EL (cell line): ENCODE measurements at places on chromosomes 12 and 14.

DNA sequence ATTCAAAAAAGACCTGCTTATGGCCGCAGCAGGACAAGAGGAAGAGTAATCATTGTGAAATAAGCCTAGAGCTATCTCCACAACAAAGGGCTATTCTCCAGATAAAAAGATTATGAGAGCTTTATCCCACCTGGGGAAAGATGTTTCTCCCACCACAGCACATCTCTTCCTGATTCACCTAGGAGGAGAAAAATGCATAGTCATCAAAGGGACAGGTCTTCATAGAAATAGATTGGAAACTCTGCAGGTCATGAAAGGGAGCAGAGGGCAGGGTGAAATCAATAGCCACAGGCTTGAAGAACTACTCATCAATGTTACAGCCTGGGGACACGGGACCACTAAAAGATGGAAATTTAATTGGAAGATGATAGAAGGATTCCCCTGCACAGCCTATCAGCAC, 453.8 kb upstream of the TMEM132C start:
- no peak for DNase-seq

DNA sequence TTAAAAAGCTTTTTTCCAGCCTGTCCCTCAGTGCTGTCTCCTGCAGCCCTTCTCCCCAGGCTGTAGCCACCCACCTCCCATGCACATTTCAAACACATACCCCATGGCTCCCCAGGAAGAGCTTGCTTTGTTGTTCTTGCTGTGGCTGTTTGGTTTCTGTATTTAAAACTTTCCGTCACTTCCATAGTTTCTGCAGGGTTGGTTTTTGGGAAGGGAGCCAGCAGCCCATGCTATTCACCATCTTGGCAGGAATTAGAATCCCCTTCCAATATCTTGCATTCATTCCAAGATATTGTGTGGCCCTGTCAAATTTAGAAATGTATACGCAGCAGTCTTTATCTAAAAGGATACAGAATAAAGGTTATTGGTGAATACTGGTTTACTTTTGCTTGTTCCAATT, 29.6 kb downstream of the CFAP251 start:
- DNase-seq, result no peak

GRCh38 chr14:95516554-95517181, at the start of gene SYNE3:
Gene SYNE3 (minus strand): TSS chr14:95516650. CDS start chr14:95475821, 40,829 bp downstream.
- peak; percentile 56 for DNase-seq

- no peak for DNase-seq
Observed at GRCh38 chr12:42235426-42235825, 2.6 kb downstream of the YAF2 start.

- no peak for DNase-seq
Observed at GRCh38 chr12:39852346-39852745, 232.7 kb upstream of the ABCD2 start.

- DNase-seq, result no peak
Observed at GRCh38 chr12:62808166-62808879, 126.6 kb downstream of the PPM1H start.

DNA sequence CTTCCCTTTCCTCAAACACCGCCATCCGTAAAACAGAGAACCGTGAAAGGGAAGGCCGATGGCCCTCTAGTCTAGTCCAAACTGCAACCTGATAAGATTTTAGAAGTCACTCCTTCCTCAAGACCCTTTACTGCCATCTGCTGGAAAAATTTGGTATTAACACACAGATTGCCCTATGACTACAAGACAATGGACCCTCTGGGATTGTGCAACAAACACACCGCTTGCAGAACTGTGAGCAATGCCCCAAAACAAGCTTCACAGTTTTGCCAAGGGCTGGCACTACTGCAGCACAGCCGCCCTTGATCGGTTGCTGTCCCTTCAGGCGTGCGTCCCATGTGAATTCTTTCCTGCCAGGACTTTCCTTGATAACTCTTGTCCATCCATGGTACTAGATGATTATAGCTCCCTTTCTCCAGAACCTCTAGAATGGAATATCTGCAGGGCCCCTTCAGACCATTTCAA, 23.1 kb downstream of the LLPH start:
- peak; percentile 94 for DNase-seq

DNA sequence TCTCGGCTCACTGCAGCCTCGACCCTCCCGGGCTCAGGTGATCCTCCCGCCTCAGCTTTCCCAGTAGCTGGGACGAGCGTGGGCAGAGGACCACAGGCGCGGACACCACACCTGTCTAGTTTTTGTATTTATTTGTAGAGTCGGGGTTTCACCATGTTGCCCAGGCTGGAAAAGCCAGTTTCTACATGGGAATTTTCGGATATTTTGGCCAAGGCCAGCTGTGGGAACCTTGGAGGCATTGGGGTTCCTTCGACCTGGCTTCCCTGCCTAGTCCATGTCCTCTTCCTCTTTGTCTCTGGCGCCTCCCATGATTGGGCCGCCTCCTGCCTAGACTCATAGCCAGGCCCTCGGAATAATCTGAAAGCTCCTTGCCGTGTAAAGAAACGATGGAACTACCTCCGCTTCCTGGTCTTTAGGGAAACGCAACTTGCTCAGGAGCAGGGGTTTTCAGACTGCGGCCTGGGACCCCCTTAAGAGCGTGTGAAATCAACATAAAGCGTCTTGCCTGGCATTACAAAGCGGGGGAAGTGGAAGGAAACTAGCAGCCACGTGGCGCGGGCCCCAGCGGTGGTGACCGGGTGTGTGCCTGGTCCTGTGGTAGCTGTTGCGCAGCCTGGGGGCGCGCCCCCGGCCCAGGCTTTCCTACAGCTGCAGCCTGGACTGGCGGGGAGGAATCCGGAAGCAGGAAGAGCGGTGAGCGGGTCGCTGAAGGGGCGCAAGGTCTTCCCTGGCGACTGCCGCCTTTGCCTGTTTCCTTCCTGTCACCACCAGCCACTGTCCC, 1.4 kb upstream of the HSP90AA1 start:
- peak; percentile 39 for DNase-seq

GRCh38 chr12:104747330-104747729, 210.8 kb downstream of the SLC41A2 start:
- no peak for DNase-seq

- DNase-seq, result no peak
Observed at GRCh38 chr12:120822832-120823503, 81.2 kb downstream of the SPPL3 start.

- DNase-seq, result no peak
Observed at GRCh38 chr12:132834181-132834711, 5.6 kb upstream of the GOLGA3 start.

DNA sequence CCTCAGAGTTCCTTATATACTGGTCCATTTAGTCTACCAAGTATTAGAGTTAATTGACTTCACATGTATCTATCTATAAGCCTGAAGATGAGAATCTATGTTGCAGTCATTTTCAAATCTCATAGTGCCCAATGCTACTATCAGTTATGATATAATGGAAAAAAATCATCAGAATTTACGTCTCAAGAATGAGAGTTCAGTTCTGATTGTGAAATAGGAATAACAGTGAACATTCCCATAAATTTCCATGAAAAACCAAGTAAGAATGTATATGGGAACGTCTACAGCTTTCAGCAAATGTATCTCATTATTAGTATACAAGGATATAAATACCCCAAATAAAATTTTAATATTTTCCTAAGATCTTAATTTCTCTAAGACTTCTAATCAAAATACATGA, 77.2 kb downstream of the PPP1R12A start:
- no peak for DNase-seq

GRCh38 chr14:62739647-62740046, 305.6 kb downstream of the KCNH5 start:
- DNase-seq, result no peak

- DNase-seq, result no peak
Observed at GRCh38 chr12:120362516-120363273, 6.3 kb downstream of the MSI1 start.

DNA sequence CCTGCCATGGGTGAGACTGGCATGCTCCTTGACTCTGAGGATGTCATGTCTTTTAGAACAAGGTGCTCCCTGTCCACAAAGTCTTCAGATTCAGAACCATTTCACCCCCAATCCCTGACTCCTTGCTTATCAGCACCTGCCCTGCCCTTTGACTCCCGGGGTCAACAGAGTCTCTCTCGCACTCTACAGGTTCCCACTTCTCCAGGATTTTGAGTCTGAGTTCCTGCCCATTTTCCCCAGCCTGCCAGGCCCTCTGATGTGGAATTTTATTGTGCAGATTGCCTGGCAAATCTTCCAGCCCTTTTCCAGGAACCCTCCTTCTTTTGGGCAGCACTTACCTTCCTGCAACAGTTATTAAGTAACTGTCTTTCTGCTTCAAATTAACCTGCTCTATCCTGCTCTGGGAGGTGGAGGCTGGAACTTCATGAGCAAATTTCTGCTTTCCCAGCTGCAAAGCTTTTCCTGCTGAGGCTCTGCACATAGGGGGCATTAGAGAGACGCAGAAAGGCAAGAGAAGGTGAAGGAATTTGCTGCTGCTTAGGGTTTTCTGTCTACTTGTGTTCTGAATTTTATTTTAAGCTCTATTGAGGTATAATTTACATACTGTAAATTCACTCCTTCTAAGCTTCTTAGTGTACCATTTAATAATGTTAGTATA, 259.1 kb downstream of the PCNX1 start:
- DNase-seq, result peak; percentile 43

DNA sequence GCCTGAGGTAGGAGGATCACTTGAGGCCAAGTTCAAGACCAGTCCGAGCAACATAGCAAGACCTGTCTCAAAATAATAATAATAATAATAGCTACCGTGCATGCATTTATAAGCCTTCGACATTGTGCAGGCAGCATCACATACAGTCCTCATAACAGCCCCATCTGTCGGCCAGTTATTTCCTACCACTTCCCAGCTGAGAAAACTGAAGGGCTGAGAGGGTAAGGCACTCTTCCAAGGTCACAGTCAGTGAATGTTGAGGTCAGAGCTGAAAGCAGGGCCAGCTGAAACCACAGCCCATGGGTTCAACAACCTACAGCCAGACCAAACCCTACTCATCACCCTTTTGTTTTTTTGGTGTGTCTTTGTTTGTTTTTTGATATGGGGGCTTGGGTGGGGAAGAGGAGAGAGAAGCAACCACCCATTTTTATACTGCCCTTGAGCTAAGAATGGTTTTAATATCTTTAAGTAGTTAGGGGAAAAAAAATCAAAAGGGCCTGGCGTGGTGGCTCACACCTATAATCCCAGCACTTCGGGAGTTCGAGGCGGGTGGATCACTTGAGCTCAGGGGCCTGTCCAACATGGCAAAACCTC, 16.8 kb upstream of the ITPK1 start:
- peak; percentile 43 for DNase-seq

GRCh38 chr12:47551426-47551851, 154.4 kb downstream of the RPAP3 start:
- peak; percentile 40 for DNase-seq

GRCh38 chr12:123041811-123042655, 61.6 kb downstream of the ARL6IP4 start:
- DNase-seq, result no peak

DNA sequence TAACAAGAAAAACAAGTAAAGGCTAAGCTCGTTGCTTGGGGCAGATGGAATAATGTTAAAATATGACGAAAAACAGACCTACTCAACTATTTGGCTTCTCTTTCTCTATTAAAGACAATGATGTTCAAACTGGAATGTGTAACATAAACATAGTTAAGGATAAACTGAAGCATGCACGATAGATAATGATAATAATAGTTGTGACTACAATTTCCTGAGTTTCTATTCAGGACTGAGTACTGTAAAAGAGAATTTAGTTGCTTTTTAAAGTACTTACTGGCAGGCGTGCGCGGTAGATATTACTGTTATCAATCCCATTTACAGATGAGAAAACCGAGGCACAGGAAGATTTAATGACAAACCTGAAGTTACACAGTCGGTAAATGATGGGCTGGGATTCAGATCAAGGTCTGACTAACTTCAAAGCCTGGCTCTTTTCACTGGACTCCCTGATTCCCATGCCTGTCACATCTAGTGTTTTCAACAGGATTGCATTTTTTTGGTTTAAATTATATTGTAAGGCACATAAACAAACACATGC, 103.0 kb downstream of the CRADD start:
- peak; percentile 64 for DNase-seq

- DNase-seq, result no peak
Observed at GRCh38 chr14:49218436-49219092, 367.6 kb downstream of the RPS29 start.

- peak; percentile 81 for DNase-seq
Observed at GRCh38 chr14:99415496-99416281, 65.0 kb downstream of the SETD3 start.

- no peak for DNase-seq
Observed at GRCh38 chr12:13099066-13099843, 4.2 kb downstream of the GSG1 start.

- no peak for DNase-seq
Observed at GRCh38 chr12:95088379-95088778, 15.0 kb upstream of the NR2C1 start.

DNA sequence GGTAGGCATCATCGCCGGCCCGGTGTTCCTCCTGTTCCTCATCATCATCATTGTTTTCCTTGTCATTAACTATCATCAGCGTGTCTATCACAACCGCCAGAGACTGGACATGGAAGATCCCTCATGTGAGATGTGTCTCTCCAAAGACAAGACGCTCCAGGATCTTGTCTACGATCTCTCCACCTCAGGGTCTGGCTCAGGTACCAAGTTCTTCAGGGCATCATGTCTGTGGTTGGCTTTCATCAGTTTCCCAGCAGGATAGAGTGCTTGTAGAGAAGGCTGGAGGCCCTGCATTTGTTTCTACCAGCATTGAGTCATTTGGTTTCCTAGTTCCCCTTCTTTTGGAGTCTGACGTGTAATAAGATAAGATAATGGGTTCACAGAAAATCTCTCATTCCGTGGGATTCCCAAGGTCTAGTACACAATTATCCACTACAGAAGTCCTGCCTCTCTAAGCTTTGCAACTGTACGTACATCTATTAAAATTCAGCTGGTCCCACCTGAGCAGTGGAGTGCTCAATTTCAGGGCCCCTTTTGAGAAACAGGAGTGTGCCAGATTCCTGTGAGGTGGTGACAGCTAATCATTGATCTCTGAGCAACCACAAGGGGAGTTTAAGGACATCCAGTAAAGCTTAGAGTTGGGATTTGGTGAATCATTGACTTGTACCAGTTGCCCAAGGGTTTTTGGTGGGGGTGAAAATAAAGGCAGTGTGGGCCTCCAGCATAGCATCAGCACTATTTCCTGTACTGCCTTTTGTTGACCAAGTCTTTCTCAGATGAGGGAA, 25.1 kb downstream of the ACVR1B start:
- peak; percentile 79 for DNase-seq

DNA sequence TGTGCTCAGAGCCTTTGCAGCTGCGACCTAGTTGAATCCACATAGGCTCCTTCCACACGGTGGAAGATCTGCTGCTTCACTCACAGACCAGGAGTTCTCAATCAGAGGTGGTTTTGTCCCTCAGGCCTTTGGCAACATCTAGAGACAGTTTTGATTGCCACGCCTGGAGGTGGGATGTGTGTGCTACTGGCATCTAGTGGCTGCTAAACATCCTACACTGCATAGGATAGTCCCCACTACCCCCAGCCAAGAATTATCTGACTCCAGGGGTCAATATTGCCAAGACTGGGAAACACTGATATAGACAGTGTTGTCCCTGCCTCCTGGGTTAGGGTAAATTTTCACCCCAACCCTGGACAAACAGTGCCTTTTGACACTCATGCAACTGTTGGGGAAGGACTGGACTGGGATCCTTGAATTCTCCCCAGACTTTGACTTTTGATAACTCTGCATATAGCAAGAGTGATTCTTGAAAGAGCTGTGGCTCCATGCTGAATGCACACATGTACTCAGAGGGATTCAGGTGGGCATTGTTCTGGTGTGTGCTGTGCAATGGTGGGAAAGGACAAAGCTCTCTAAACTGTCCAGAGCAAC, 39.8 kb downstream of the BAZ2A start:
- DNase-seq, result peak; percentile 23

GRCh38 chr14:20857630-20858261, 33.4 kb upstream of the RNASE3 start:
- DNase-seq, result peak; percentile 45

GRCh38 chr14:101373690-101374295, 187.5 kb upstream of the DIO3 start:
- DNase-seq, result no peak
